ENCODE measurements at places on chromosomes 12 and 14.

- DNase-seq = no peak
These were observed 69.3 kb downstream of the ELK3 start for GRCh38 chr12:96263449-96263902.

DNA sequence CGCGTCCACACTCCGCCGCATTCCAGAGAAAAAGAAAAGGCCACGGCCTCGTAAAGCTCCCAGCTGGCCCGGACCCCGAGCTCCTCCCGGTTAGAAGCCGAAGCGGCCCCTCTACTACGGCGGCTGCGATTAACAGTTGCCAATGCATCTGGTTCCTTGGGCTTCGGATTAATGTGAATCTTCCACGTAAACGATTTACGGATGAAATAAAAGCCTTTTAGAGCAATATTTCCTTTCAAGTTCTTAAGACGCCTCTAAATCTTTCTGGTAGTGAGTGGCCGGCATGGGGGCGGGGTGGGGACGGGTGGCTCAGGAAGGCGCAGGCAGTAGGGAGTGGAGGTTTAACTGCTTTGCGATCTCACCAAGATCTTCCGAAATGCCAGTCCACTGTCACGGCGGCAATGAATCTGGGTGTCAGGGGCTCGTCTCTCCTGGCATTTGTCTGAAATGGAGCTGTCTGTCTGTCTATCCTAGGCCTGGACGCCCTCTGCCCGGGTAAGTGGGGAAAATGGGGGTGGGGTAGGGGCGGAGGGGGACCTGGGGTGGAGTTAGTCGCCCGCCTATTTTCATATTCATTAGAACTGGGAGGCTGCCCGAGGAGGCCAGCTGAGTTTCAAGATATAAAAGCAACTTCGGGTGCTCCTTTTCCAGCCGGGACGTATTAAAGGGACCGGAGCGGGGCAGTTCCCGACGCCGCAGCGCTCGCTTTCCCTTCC lies 413 bp upstream of the ALX1 start:
- no peak for DNase-seq

GRCh38 chr14:42884100-42884499 lies 1277.4 kb downstream of the LRFN5 start:
- no peak for DNase-seq

GRCh38 chr14:84541018-84541417 lies 988.9 kb upstream of the FLRT2 start:
- DNase-seq = no peak

- DNase-seq = no peak
These were observed 368.8 kb downstream of the ALG10 start for GRCh38 chr12:34390846-34391700.

DNA sequence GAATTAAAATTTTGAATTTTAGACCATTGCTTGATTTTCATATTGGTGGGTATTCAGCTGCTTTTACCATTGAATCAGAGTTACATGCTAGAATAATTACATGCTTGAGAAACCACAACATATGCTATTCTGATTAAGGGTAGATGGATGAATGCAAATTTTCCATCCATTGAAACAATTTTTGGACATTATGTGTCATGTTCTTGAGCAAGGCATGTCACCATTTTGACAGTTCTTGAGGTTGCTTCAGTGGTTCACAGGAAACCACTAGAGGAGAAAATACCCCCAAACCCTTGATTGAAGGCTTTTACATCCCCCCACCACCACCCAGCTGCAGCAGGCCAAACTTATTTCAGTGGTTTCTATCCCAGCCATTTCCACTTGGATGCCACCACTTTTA lies 13.5 kb downstream of the UBR7 start:
- DNase-seq = no peak

DNA sequence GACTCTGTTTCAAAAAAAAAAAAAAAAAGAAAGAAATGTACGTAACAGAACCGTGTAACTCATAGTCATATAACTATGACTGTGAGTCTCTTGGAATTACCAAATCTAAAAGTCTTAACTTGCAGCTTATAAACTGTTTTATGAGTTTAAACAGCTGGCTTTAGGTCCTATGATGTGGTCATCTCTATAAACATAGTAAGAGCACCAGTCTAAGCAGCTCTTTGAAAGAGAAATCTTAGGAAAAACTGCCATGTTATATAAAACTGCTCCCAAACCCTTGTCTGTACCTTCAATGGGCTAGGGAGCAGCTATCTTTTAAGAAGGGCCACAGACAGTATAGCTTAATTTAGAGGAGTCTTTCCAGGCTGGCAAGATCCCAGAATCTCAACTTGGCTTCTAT lies 115.5 kb upstream of the AEBP2 start:
- no peak for DNase-seq

GRCh38 chr14:55221186-55221585 lies 29.8 kb upstream of the DLGAP5 start:
- no peak for DNase-seq

DNA sequence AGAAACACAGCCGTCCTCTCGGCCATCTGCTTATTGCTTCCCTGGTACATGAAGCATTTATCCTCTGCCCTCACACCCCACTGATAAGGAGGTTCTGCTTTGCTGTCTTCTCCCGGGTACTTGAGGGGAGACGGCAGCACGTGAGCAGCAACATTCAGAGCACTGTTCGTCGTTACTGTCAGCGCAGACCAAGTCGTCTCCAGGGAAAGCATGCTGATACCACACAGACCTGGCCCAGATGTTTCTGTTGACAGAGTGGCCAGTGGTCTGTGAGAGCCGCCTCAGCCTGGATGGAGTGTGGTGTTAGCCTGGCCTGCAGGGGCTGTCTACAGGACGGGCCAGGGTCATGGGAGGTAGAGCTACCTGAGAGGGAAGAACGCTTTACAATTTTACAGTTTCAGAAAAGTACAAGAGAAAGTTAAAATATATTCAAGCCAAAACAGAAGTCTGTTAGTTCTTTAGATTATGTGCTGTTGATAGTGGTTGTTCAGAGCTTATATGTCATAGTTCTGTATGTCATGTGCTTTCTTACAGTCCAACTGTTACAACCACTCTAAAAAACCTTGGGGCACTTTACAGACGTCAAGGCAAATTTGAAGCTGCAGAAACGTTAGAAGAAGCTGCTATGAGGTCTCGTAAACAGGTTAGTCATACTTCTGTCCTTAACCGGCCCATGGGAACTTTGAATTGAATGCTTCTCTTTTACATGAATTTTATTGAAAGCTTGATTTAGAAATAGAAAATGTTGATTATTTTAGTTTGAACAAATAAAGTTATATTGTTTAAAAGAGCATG lies 38.2 kb downstream of the XRCC3 start:
- DNase-seq = no peak

DNA sequence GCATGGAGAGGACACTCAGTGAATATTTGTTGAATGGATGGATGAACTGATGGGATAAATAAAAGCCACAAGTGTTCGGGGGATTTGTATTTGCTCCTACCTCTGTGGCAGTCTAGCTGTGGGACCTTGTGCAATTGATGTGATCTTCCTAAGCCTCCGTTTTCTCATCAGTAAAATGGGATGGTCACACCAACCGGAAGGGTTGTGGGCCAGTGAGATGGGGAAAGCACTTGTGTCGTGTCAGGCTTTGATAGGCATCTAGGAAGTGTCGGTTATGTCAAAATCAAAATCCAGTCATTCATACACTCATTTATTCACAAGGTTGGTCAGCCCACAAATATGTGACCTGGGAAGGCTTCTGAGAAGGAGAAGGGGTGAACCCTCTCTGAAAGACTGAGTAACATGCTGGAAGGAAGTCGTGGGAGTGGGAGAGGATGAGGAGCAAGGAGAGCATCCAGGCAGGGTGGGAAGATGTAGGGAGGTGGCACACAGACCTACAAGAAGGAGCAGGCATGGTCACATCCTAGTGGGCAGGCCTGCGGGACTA lies 7.8 kb upstream of the SERPINA9 start:
- no peak for DNase-seq

- no peak for DNase-seq
These were observed 168.2 kb downstream of the AKAP6 start for GRCh38 chr14:32497248-32497647.

DNA sequence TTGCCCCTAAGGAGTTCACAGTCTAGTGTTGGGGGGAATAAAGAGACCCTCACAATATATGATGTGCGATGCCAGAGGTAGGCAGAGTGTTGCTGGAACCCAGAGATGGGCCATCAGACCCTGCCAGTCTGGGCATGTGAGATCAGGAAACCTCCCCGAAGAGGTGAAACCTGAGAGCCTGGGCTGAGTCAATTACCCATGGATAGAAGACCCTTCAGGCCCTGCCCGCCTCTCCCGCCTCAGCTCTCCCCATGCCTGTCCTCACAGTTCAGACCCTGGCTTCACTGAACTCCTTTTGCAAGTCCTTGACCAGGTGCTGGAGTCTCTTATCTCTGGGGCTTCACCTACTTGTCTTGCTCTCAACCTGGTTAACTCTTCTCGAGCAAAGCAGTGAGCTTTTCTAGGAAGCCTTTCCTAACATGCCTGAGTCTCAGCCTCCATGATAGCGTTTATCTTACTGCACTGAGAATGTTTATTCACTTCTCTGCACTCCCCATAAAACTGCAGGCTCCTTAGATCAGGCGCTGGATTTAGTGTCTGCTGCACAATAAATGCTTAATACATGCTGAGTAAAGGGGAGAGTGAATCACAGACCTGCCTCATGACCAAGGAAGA lies 19.6 kb downstream of the ALDH1L2 start:
- no peak for DNase-seq

- DNase-seq = no peak
These were observed 518 bp upstream of the OSBPL8 start for GRCh38 chr12:76560086-76560491.

DNA sequence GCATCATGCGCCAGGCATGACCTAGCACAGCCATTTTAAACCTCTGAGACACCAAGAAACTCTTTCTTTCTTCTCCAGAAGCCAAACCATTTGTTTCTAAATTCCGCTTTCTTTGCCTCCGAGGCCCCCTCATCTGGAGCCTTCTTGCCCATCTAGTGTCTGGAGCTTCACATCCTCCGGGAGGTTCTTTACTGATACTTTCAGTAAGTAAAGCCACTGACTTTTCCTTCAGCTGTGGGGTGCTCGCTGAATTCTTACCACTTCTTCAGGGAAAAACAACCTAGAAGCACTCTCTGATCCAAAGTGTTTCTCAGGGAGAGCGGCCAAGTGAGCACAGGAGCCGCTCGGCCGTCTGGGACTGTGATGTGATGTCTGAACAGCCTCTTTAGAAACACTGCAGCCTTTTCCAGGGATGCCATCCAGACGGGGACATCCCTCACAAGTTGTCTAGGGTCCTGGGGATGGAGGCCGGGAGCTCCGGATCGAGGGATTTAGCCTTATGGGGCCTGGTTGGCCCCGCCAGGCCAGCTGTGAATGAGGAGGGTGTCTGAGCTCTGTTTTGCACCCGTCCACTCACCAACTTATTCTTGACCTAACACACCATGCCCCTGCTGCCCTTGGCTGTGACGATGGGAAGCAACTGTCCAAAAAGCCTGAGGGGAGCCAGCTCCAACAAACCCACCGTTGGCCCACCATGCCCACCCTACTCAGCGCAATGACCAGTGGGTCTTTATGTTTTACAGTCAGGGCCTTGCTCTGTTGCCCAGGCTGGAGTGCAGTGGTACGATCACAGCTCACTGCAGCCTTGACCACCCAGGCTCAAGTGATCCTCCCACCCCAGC lies 160.6 kb downstream of the ZFP36L1 start:
- DNase-seq = no peak

- no peak for DNase-seq
These were observed 77.8 kb downstream of the NDUFA12 start for GRCh38 chr12:94925729-94926128.

DNA sequence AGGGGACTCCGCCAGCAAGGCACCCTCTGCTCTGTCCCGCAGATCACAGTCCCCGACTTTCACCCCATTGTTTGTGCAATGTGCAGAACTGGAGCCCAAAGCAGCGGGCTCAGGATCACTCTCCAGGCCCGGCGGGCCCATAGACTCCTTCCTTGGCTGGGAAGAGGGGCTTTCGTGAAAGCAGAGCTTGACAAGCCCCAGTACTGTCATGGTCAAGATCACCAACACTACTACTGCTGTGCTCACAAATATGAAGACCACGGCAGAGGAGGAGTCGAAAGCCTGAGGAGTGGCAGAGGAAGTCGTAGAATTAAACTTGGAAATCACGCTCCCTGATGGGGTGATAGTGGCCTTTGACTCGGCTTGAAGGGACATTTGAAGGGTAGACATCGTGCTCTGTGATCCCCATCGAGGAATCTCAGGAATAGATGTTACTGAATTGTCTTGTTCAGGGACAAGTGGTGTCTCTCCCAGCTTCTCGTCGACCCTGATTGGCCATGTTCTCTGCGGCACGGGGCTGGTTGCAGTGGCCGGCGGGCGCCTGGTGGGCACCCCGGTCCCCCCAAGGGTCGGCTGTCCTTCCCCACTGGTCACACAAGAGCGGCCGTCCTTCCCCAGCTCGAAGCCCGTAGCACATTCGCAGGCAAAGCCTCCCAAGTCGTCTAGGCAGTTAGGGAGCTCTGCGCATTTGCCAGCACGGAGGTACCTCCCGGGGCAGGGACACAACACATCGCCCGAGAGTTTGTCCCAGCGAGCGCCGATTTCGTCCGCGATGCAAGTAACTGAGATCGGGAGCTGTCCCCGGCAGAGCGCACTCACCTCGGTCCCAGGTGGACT lies 1.1 kb downstream of the CLEC14A start:
- DNase-seq = no peak

DNA sequence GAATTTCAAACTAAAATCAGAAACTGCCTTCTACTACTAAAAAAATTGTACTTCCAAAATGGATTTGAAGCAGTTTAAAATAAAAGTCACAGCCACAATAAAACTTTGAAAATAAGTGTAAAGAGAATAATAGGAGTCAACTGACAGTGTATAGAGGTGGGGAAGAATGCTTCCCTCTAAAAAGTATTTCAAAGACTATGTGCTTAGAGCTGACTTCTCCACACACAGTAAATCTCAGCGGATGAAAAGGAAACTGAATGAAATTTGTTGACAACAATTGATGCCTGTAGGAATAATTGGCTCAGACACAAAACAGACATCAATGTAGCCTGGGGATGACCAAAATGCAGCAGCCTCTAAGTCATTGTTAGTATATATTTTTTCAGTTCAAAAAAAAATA lies 7.9 kb downstream of the IGF1 start:
- DNase-seq = no peak

GRCh38 chr12:68403296-68403695 lies 71.1 kb upstream of the MDM1 start:
- DNase-seq = no peak

GRCh38 chr14:29163109-29163508 lies 396.5 kb downstream of the FOXG1 start:
- no peak for DNase-seq

All from naive thymus-derived CD8-positive, alpha-beta T cell (primary cell).